ENCODE measurements at places on chromosomes 16 and 17.

DNA sequence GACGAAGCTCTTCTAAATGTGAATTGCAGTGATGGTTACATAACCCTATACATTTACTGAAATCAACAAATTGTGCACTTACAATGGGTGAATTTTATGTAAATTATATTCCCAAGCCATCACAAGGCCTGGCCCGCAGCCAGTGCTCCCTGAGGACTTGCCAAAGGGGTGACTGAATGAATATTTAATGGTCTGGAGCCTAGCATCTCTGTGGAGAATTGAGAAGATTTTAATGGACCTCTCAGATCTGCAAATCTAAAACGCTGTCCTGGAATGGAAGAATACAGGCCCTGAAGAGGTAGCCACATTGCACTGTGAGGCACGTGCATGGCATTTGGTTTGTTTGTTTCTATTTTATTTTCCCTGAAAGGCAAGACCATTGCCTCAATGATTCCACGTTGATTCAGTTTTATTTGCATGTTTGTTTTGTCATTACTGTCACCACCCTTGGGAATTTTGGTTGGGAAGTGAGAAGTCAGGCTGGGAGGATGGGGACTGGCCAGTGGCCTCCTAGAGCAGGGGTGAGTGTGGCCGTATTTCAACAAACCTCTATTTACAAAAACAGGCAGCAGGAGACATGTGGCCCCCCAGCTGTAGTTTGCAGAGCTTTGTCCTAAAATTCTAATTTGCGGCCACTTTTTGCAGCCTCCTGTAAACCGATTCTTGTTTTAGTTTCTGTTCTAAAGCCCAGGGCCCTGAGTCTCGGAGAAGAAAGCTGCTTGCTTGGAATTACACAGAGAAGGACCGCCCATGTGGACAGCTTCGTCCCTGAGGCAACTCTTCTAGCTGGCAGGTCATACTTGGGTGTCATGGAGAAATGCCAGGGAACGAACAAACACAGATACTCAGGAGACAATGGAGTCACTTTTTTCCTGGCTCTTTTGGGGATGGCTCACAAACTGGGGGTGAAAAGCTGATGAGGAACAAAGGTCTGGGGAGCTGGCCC lies 40.5 kb upstream of the GCSH start:
- DNase-seq, result no peak

- no peak for DNase-seq
These were observed 3.7 kb upstream of the ABCA9 start for GRCh38 chr17:69064476-69064875.

- DNase-seq, result no peak
These were observed 32.6 kb downstream of the CCDC57 start for GRCh38 chr17:82179946-82180475.

- no peak for DNase-seq
These were observed at the start of gene CA10 for GRCh38 chr17:52158450-52159042. TSS of gene CA10 (minus strand) at chr17:52158714.

- DNase-seq, result no peak
These were observed 233.1 kb upstream of the AXIN2 start for GRCh38 chr17:65794572-65794971.

DNA sequence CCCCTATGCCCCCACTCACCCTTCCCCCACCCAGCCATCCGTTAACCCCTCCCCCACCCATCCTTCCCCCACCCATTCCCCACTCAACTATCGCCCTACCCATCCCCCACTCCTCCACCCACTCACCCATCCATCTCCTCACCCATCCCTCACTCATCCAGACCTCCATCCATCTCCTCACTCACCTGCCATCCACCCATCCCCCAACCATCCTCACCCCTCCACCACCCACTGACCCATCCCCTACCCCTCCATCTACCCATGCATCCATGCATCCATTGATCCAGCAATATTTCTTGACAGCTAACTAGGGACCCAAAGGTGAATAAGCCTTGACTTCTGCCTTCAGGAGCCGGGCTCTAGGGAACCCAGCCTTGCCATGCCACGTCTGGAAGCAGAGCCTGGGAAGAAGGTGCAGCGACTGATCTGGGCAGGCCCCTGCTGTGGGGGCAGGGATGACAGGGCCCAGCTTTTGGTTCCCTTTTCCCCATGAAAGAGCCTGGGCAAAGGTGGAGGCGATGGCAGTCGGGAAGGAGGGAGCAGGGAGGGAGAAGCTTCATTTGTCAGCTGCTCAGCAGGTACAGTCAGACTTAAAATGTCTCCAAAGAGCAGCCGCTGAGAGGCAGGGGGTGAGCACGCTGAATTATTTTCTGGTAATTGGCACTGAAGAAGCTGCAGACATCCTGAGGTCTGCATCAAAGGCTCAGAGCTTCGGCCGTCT lies 23.1 kb upstream of the DOC2B start:
- no peak for DNase-seq

- no peak for DNase-seq
These were observed 835 bp downstream of the NME4 start for GRCh38 chr16:397736-398332.

DNA sequence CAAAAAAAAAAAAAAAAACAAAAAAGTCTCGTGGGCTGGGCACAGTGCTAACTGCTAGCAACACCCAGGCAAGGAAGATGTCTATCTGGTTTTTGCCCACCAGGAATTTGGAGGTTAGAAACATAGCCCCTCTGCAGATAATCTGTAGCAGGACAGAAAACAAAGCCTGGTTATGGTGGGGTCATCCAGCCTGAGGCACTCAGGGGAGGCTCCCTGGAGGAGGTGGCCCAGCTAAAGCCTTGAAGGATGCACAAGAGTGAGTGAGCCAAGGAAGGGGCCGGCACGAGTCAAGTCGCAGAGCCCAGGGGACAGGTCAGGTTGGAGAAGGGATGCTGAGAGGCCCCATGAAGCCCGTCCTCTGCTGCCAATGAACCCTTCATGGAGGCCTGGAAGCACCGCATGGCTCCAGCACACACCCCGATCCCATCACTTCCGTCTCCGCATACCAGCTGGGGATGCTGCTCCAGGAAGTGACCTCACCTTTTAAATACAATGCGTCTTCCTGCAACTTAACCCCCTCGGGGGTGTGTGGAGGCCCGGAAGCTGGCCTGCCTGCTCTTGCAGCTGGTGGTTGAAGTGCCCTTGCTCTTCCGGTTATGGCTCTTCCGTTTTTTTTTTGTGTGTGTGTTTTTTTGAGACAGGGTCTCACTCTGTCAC lies 86.5 kb downstream of the ENGASE start:
- DNase-seq, result no peak

DNA sequence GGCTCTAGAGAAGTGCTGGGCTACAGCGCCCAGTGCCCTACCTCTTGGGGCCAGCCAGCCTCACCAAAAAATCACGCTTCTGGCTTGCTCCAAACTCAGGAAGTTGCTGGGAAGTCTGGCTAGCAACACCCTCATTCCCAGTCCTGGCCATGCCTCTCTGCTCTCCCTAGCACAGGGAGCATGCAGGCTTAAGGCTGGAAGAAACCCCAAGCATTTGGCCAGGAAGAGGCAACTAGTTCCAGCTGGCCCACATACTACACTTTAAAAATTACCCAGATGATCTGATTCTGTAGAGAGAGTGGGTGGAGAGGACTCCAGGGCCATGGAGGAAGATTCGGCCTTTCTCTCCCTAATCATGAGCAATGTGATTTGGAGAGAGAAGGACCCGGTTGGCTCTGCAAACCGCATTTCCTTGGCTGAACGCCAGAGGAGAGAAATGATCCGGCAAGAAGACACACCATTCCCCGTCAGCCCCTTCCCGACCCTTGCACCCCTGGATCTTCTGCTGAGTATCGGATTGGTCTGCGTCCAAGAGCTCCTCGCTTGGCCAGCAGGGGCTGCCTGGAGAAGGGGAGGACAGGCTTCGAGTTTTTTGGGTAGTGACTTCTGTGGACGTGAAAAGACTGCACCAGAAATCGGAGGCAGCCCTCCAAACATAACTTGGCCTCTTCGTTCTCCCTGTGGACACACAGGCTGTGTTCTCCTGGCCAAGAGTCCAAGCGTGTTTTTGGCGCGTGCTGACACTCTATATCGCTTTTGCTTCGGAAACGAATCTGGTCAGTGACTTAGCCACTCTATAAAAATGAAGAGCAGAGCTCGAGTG lies 406.3 kb downstream of the WWOX start:
- DNase-seq, result no peak

DNA sequence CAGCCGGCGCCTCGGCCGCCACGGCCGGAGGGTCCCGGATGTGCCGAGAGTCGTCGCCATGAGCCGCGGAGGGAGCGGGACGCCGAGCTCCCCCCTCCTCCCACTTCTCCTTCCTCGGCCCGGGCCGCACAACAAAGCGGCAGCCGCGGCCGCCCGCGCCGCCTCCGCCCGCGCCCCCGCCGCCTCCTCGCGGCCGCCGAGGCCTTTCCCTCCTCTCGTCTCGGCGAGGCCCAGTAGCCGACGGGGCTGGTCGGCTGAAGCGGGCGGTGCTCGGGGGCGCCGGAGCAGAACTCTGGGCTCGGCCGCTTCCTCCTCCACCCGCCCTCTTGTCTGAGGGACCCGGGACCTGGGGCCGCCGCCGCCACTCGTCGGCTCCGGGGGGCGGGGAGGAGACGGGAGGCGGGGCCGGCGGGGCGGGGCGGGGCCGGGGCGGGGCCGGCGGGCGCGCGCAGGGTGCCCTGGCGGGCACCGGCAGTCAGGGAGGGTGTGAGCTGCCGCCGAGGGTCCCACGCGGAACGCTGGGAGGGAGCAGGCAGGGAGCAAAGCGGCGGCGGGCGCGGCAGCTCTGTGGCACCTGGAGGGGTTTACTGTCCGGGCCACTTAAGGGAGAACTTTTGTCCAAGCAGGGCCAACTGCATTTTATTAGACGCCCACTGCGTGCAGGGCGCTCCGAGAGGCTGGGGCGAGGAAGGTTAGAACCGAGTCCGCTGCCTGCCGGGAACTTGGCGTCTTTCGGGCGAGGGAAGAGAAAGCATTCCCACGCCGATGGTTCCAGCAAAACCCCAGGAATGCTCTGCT lies at the start of gene SMURF2:
TSS of gene SMURF2 (minus strand) at position 332 of the 798 bp plus-strand sequence. CDS start 427 bp downstream, outside the sequence.
- no peak for DNase-seq

GRCh38 chr17:56926704-56927103 lies 12.9 kb upstream of the TRIM25 start:
- no peak for DNase-seq

- no peak for DNase-seq
These were observed 42.4 kb upstream of the MTMR4 start for GRCh38 chr17:58556833-58557250.

DNA sequence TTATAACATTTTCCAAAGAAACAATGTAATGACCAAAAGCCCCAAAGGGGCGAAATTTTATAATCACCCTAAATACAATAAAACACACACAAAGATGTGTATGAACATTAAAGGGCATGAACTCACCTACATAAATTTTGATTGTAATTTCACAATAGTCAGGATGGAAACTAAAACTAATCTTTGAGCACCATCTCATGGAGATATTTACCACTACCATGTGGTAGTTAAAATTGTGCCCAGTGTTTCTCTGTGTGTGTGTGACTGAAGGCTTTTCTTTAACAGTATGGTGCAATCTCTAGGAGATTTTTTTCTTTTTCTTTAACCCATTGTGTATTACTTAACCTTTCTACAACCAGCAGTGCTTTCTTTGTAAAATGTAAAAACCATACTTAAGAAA lies 19.7 kb upstream of the MEIOC start:
- DNase-seq, result no peak

GRCh38 chr17:44121997-44122815 lies 1.2 kb downstream of the HDAC5 start:
- DNase-seq, result no peak

- DNase-seq, result no peak
These were observed 12.5 kb upstream of the C1QTNF8 start for GRCh38 chr16:1108299-1109252.

GRCh38 chr17:80346498-80347275 lies 68.3 kb upstream of the ENDOV start:
- no peak for DNase-seq

- no peak for DNase-seq
These were observed 107.3 kb downstream of the IRX5 start for GRCh38 chr16:55037966-55038365.

DNA sequence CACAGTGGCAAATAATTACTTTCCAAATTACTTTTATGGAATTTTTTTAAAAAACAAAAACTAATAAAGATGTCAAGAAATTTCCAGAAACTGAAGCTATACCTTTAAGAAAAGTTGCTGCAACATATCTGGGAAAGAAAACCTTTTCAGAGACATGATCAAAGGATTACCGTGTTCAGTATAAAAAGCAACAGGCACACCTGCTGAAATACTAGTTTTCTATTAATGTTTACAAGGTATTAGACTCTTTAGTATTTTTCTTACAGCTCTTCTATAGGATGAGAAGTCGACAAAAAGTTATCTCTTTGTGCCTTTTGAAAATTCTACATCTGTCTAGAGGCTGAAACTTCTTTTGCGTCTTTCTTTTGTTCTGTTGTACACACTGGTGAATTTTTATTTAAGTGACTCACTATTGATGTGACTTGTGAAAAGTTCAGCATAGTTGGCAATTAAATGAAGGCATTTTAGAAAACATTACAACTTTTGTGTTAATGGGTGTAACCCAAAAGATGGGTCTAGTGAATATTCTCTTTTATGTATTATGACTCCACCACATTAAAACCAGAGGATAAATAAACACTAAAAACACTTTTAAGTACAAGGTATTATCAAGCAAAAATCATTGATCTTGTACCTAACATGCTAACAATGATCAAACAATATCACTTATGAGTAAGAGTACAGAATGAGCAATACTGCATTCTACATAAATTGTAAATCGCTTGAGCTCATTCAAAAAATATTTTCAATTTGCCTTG lies 23.8 kb downstream of the NACA2 start:
- DNase-seq, result no peak

GRCh38 chr17:60145006-60145935 lies 4.5 kb upstream of the CA4 start:
- no peak for DNase-seq

- DNase-seq, result no peak
These were observed 21.7 kb upstream of the SP6 start for GRCh38 chr17:47872651-47873161.

- no peak for DNase-seq
These were observed 29.8 kb upstream of the SALL1 start for GRCh38 chr16:51180719-51181502.

DNA sequence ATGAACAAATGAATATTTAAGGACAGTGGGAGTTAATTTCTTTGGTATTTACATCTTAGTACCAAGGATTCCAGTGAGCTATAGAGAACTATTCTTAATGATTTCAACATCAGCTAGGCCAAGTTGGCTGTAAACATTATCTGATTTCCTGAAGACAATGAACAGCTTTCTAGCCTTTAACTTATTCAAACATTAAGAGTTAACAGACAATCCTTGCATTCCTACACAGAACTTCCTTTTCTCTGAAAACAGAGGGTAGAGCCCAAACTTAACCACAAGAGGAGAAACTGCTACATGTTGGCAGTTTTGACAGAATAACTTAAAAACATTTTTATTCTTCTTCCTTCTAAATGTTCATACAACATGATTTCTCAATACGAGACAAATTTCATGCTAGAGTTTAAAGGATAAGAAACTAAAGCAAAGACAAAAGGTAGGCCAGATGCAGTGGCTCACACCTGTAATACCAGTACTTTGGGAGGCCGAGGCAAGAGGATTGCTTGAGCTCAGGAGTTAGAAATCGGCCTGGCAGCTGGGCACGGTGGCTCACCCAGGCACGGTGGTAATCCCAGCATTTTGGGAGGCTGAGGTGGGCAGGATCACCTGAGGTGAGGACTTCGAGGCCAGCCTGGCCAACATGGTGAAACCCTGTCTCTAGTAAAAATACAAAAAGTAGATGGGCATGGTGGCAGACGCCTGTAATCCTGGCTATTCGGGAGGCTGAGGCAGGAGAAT lies 4.4 kb downstream of the CRLF3 start:
- no peak for DNase-seq
